CMK (cell line): ENCODE measurements at places on chromosomes 13 and 19.

- DNase-seq, result no peak
Measured at GRCh38 chr13:104099750-104100149, 1033.5 kb upstream of the SLC10A2 start.

- DNase-seq, result no peak
Measured at GRCh38 chr19:53865918-53866864, 1.5 kb upstream of the MYADM start.

- peak; percentile 88 for DNase-seq
Measured at GRCh38 chr19:10292206-10292788, 2.5 kb downstream of the ICAM5 start.

DNA sequence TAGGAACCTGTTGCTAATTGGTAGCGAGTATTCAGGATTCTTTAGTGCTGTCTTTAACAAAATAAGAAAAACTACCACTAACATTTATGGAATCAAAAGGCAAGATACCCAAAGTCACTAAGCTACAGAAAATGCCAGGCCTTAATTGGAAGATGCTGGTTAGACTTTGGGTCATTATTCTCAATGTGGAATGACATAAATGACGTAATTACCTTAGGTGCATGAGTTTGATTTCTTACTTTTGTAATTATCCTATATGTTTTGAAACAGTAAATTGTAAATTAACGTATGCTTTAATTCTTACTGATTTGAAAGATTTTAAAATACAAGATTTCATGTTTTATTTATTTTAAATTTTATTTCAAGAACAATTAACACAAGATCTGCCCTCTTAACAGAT, 25.0 kb downstream of the SGCG start:
- no peak for DNase-seq

GRCh38 chr13:41633776-41634175, 176.4 kb downstream of the RGCC start:
- no peak for DNase-seq

- no peak for DNase-seq
Measured at GRCh38 chr13:97388373-97388772, 45.6 kb upstream of the RAP2A start.

DNA sequence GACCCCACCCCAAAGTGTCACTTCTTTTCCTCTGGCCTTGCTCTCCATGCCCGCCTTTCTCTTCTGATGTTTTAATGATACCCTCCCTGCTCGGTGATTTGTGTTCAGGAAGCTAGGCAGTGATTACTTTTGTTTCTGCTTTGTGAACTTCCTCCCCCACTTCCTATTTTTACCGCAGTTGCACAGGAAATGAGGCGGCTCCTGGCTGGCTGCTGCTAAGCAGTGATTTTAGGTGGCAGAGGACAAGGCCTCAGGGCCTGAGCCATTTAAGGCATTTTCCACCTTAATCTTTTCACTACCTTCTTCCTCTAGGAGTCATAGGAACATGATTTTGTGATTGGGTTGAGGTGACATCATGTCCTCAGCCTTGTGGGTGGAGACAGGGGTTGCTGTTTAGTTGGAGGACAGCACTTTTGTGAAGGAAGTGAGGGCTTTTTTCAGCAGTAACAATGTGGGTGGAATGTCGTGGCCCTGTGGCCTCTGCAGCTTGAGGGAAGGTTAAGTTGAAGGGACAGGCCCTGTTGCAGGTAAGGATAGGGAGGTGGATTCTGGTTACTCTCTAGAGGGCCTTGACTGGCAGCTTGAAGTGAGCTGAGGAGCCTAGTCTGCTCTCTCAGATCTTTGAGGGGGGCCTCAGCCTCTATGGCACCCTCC, 15.7 kb downstream of the GARRE1 start:
- DNase-seq, result no peak

GRCh38 chr19:4568886-4569285, 9.4 kb upstream of the SEMA6B start:
- no peak for DNase-seq

- DNase-seq, result no peak
Measured at GRCh38 chr19:15323496-15324235, 8.7 kb downstream of the BRD4 start.

DNA sequence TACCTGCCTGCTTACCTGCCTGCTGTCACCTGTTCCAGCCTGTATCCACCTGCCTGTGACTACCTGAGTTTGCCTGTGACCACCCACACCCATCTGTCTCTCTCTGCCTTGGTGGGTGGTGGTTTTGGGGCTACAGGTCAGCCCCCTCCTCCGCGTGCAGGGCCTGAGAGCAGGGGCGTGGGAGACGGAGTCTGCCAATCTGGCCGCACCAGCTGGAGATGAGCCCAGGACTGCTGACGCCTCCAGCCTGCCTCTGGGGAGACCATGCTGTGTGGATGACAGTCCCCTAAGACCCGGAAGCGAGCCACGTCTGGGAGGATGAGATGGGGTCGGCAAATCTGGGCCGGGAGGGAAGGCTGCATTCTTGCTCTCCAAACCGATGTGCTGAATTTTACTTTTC, 15.9 kb upstream of the KCTD15 start:
- DNase-seq, result peak; percentile 89
